CD4-positive, alpha-beta T cell treated with Interleukin-1 beta for 1 hour (primary cell): ENCODE measurements at places on chromosomes 2 and 18.

- no peak for DNase-seq
Observed at GRCh38 chr2:31274401-31275075, 40.6 kb downstream of the EHD3 start.

- DNase-seq, result no peak
Observed at GRCh38 chr2:1571477-1572417, 158.5 kb downstream of the TPO start.

GRCh38 chr2:124666976-124667375 lies 641.9 kb downstream of the CNTNAP5 start:
- DNase-seq, result no peak

- DNase-seq, result no peak
Observed at GRCh38 chr18:57630754-57631595, 9.3 kb upstream of the NARS1 start.

GRCh38 chr18:8307960-8308359 lies 301.3 kb upstream of the RAB12 start:
- DNase-seq, result no peak

DNA sequence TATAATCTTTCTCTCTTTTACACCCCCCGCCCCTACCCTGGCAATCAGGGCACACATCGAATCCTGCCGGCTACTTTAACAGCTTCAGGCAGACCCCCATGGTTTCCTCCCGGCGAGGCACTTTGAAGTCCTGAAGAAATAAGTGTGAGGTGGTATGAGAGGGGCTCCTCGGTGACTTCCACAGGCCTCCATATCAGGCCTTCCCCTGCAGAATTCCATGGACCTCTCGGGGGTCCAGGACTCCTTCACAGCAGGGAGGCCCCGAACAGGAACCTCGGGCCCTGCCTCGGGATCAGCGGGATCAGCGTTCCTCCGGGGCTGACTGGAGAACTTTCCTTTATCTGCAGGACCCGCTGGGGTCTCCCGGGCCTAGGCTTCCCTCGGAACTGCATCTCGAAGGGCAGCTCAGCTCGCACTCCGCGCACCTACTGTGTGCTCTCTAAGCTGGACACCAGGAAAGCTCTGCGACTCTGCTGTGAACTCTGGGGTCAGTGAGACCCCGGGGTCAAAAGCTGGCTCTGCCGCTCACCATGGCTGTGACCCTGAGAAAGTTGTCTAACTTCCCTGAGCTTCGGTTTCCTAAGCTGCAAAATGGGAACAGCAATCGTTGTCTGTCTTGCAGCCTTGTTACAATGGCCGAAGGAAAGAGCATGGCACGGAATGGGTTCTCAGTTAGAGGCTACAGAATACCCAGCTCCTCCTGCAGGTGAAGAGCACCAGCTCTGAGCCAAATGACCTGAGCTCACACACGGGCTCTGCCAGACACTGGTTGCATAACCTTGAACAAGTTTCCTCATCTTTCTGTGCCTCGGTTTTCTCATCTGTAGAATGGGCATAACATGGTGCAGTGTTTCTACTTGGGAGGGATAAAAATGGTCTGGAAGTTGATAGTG lies 97.4 kb upstream of the ID2 start:
- DNase-seq, result no peak

DNA sequence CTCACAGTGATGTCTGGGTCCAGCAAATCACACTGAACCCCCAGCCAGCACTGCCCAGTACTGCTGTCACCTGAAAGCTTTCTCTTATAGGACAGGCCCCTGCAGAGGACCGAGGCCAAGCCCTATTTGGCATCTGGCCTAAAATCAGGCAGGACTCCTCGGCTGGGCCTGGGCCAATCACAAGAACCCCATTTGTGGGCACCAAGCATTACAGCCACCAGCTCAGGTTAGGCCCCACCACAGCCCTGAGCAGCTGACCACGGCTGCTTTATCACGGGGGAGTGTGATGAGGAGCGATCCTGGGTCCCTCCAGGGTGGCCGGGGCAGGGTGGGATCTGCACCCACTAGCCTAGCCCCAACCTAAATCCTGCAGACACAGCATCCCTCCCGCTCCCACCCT lies 8.2 kb downstream of the BIN1 start:
- DNase-seq, result no peak

GRCh38 chr2:174395969-174396630 lies 570 bp downstream of the SCRN3 start:
- DNase-seq, result no peak

DNA sequence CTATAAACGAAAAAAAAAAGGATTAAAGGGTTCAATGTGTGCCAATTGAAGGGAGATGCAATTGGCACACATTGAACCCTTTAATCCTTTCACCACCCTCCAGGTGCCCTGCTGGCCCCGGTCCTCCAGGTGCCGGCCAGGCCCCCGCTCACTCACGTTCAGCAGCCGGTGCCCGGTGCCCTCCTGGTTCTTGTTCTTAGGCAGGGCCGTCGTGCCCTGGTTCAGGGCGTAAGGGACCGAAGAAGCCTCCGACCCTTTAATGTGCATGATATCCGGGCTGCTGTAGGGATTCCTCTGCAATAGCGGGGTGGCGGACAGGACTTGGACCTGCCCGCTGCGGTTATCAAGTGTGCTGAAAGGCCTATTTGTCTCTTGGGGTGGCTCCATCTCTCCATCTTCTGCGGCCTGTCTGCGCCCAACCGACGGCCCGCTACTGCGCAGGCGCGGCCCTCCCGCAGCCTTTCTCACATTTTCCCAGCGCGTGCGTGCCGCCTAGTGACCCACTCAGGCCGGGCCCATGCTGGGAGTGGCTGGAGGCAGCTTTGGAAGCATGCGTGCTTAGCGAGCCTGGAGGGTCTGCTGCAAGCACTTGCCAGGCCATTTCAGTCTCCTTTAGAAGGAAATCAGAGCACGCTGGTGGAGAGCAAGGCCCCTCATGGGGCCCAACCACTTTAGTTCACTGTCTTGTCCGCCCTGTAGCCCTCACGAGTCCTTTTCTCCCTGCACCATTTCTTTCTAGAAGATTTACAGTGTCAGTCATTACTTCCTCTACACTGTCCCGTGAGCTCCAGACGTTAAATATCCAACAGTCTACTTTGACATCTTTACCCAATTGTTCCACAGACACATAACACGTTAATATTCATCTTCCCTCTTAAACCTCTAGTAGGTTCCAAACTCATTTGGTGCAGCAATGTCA lies 24.3 kb downstream of the TMEM237 start:
- DNase-seq, result no peak

GRCh38 chr2:41994233-41994637 lies 53.6 kb upstream of the PKDCC start:
- no peak for DNase-seq

DNA sequence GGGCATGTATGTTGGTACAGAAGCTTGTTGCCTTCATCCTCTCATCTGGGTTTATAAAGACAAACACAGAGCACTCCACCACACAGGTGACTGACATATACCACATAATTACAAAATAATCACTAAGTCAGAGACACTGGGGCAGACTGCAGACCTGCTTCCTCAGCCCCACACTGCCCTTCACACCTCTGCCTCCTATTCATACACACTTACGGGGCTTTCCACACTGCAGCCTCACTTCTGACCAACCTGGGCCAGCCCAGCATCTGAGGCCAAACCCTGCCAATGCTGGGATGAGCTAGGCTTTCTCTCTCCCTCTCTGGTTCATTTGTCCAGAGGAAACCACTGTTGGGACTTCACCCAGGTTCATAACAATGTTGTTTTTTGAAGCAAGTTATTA lies 4.5 kb downstream of the EMX1 start:
- no peak for DNase-seq
